Liver (tissue), 10 donors: ENCODE measurements at places on chromosomes 16 and 17.

DNA sequence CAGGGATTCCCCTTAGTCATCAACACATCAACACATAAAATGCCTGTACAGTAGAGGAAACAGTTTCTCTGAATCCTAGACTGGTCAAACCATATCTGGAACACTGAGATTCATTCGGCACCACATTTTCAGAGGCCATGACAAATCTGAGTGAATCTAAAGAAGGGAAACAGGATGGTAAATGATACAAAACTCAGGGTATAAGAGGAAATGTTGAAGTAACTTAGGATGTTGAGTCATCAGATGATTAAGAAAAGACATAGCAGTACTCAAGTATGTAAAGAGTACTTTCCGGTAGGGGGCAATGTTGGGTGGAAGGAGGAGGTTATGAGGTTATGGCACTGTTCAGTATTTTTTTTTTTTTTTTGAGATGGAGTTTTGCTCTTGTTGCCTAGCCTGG, 358.5 kb upstream of the PMFBP1 start:
- H3K4me3 ChIP-seq, result no peak overlapping the region
- H3K27ac ChIP-seq, result no peak overlapping the region
- no peak for DNase-seq
- no peaks in the 10 kb centered on the region for H3K36me3 ChIP-seq
- no peaks in the 10 kb centered on the region for H3K27me3 ChIP-seq

GRCh38 chr16:23301251-23302044, 654 bp upstream of the SCNN1B start:
- no peak overlapping the region for H3K27ac ChIP-seq
- H3K36me3 ChIP-seq, result no peaks in the 10 kb centered on the region
- no peak for DNase-seq
- no peak overlapping the region for H3K4me3 ChIP-seq
- H3K4me1 ChIP-seq, result no peaks in the 10 kb centered on the region

- H3K4me3 ChIP-seq, result no peak overlapping the region
- no peaks in the 10 kb centered on the region for H3K36me3 ChIP-seq
- H3K27me3 ChIP-seq, result peaks cover 4% of the 10 kb centered on the region
Measured at GRCh38 chr17:77654296-77654695, 304.2 kb upstream of the TNRC6C start.

DNA sequence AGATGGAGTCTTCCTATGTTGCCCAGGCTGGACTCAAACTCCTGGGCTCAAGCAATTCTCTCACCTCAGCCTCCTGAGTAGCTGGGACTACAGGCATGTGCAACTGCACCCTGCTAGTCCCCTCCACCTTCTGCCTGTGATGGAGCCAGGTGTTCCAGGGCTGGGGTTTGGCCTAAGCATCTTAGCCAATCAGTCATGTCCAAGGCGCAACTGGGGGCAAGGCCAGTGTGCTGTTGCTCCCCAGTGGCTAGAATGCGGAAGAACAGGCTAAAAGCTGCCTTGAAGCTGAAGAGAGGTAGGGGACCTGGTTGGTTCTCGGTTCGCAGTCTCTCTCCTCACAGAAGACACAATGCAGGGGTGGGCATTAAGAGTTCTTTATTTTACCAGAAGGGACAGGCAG, 18.6 kb downstream of the FLOT2 start:
- DNase-seq, result no peak
- no peaks in the 10 kb centered on the region for H3K4me1 ChIP-seq
- H3K27ac ChIP-seq, result no peak overlapping the region
- H3K36me3 ChIP-seq, result peaks cover 30% of the 10 kb centered on the region
- H3K27me3 ChIP-seq, result no peaks in the 10 kb centered on the region
- H3K4me3 ChIP-seq, result no peak overlapping the region

- no peak overlapping the region for H3K27ac ChIP-seq
- DNase-seq, result no peak
- H3K4me1 ChIP-seq, result no peaks in the 10 kb centered on the region
- no peaks in the 10 kb centered on the region for H3K27me3 ChIP-seq
- no peak overlapping the region for H3K4me3 ChIP-seq
- H3K36me3 ChIP-seq, result no peaks in the 10 kb centered on the region
Measured at GRCh38 chr17:33667052-33667509, 374.0 kb upstream of the ASIC2 start.

GRCh38 chr17:57484081-57484666, 227.9 kb downstream of the MSI2 start:
- H3K4me3 ChIP-seq, result no peak overlapping the region
- no peaks in the 10 kb centered on the region for H3K4me1 ChIP-seq
- no peaks in the 10 kb centered on the region for H3K36me3 ChIP-seq
- no peak for DNase-seq
- H3K27me3 ChIP-seq, result no peaks in the 10 kb centered on the region

GRCh38 chr17:74921026-74921681, 1.9 kb downstream of the USH1G start:
- H3K4me1 ChIP-seq, result peaks cover 8% of the 10 kb centered on the region
- H3K36me3 ChIP-seq, result no peaks in the 10 kb centered on the region
- H3K4me3 ChIP-seq, result no peak overlapping the region
- H3K27ac ChIP-seq, result no peak overlapping the region

DNA sequence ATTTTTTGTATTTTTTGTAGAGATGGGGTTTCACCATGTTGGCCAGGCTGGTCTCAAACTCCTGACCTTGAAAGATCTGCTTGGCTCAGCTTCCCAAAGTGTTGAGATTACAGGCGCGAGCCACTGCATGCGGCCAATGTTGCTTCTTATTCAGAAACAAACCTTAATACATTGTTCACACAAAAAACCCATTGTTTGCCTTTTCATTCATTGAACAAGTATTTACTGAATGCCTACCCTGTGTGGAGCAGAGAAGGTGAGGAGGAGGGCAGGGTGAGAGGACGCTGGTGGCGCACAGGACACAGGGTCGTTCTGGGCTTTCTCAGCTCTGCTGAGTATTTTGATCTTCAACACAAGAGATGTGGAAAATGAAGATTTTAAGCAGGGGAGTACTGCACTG, 8.0 kb upstream of the KRT23 start:
- no peak for DNase-seq
- no peaks in the 10 kb centered on the region for H3K36me3 ChIP-seq
- no peaks in the 10 kb centered on the region for H3K4me1 ChIP-seq
- H3K4me3 ChIP-seq, result no peak overlapping the region
- H3K27ac ChIP-seq, result no peak overlapping the region

DNA sequence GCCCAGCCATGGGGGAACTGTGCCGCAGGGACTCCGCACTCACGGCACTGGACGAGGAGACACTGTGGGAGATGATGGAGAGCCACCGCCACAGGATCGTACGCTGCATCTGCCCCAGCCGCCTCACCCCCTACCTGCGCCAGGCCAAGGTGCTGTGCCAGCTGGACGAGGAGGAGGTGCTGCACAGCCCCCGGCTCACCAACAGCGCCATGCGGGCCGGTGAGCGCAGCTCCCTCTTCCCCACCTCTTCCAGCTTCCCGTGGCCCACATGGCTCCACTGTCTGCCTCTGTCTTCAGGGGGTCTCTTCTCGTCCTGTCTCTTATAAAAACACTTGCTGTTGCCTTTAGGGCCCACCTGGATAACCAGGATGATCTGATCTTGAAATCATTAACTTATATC, 11.6 kb downstream of the CARD14 start:
- DNase-seq, result no peak
- no peak overlapping the region for H3K27ac ChIP-seq
- no peaks in the 10 kb centered on the region for H3K36me3 ChIP-seq
- no peaks in the 10 kb centered on the region for H3K4me1 ChIP-seq

DNA sequence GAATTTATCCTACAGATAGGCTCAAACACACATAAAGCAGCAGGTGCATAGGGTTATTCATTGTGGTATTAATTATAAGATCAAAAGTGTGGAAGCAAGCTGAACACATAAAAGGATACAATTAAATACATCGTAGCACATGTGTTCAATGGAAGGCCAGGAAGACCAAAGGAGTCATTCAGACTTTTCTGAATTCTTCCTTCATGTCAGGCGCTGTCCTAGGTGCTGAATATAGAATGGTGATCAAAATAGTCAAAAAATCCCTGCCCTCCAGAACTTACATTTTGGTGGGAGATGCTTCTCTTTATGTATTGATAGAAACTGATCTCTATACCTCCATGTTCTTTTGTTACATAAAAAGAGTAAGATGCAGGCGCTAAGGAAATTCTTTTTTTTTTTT, 439.0 kb upstream of the ASIC2 start:
- no peak overlapping the region for H3K27ac ChIP-seq
- H3K4me3 ChIP-seq, result no peak overlapping the region
- H3K4me1 ChIP-seq, result no peaks in the 10 kb centered on the region
- H3K27me3 ChIP-seq, result peaks cover 4% of the 10 kb centered on the region
- DNase-seq, result no peak

DNA sequence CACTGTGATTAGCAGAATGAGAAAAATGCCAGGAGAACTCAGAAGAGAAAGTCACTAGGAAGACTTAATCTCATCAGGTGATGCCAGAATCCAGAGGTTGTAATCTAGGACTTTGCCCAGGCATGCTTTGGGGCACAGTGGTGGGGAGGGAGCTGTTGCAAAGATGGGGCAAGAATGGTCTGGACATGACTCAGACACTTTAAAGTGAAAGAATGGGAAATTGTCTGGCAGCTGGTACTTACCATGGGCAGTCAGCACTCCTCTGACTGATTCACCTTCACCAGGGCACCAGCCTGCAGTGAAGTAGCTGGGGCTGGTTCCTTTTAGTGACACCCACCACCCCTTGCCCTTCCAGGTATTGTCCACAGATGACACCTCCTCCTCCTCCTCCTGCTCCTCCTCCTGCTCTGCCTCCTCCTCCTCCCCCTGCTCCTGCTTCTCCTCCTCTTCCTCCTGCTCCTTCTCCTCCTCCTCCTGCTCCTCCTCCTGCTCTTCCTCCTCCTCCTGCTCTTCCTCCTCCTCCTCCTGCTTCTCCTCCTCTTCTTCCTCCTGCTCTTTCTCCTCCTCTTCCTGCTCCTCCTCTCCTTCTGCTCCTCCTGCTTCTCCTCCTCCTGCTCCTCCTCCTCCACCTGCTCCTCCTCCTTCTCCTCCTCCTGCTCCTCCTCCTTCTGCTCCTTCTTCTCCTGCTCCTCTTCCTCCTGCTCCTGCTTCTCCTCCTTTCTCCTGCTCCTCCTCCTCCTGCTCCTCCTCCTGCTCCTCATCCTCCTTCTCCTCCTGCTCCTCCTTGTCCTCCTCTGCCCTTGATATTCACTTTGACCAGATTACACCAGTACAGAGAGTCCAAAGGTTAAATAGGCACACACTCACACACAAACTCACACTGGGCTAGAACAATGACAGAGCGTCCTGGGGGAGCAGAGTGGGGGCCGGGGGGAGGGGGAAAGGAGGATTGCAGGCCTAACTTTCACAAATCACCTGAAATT, at the start of gene CHD9NB:
Gene CHD9NB, minus strand, starts transcription at position 379 of the 983 bp plus-strand sequence. CDS start 8,739 bp downstream, outside the sequence.
- H3K36me3 ChIP-seq, result no peaks in the 10 kb centered on the region
- no peak for DNase-seq
- H3K4me1 ChIP-seq, result peaks cover 51% of the 10 kb centered on the region
- H3K4me3 ChIP-seq, result no peak within 1 kb of the TSS

DNA sequence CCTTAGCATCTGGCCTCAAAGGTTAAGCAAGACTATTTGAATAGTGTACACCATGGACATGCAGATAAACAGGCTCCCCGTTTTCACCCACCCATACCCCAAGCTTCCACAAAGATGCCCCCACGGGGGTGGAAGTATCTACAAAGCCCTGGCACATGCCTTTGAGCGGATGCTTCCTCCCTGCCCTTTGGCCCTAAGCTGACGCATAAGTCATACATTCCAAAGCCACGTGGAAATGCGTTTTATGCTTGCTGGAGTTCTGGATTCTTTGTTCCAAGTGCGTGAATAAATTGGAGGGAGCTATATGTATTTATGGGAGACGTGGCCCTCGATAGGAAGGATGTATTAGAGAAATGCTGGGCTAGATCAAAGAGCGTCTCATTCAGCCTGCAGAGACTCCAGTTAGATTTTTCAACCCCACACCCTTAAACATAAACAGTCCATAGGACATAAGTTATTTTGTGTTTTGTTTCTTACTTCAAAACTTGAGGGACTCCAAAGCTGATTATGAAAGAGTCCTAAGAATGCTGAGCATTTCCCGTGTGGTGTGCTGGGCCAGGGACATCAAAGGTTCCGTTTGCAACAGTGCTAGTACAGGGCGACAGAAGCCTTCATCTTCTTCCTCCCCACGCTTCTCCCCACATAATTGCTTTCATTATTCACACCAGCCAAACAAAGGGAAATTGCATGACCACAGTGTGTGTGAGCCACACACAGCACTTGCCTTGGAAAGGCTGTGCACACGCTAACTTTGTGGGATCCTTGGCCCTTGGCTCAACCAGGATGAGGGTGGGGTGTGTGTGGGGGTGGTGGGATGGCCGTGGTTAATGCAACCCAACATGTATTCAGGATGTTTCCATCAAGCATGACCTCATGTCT, 73.6 kb downstream of the WIPI1 start:
- no peaks in the 10 kb centered on the region for H3K27me3 ChIP-seq
- H3K4me3 ChIP-seq, result no peak overlapping the region
- H3K36me3 ChIP-seq, result no peaks in the 10 kb centered on the region
- H3K27ac ChIP-seq, result peak overlapping the region; percentile 61

GRCh38 chr16:69909760-69910159, 41.4 kb upstream of the CLEC18A start:
- no peaks in the 10 kb centered on the region for H3K4me1 ChIP-seq
- peaks cover 7% of the 10 kb centered on the region for H3K36me3 ChIP-seq
- H3K27ac ChIP-seq, result no peak overlapping the region
- no peak for DNase-seq
- H3K4me3 ChIP-seq, result no peak overlapping the region

DNA sequence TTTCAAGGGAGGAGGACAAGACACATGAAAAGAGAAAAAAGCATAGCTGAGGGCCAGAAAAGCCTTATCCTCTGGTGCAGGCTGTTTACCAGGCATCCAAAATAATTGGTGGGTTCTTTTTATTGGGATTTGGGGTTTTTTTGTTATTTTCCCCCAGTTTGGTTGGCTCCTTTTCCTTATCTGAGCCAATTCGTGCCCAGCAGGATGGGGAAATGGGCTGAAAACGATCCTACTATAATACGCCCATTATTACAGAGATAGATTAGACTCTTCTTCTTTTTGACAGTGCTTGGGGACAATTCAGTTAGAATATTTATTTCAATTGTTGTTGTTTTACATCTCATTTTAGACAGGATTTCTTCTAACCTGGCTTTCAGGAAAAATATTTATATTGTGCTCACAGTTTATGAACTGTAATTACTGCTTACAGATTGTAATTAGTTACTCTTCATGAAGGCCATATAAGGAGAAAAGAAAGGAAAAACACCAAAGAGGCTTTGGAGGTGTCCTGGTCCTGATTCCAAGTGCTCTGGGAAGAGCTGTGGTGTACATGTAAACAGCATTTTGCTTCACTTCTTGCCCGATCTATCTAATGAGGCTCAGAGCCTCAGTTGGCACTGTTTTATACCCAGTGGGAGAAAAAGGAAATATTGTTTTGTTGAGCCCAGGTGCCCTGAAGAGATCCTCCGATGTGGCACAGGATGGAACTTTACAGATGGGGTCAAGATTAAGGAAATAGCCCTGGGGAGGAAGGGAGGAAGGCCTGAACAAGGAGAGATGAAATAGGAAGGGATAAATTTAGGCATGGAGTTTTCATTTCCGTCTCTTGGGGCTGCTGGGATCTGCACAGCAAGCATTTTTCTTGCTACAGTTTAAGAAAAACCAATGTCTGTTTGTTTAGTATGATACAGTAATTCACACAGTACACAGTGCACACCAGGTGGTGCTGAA, 611 bp upstream of the ANKRD40 start:
- H3K36me3 ChIP-seq, result no peaks in the 10 kb centered on the region
- peaks cover 11% of the 10 kb centered on the region for H3K4me1 ChIP-seq
- DNase-seq, result no peak
- peak overlapping the region; percentile 52 for H3K4me3 ChIP-seq
- H3K27ac ChIP-seq, result peak overlapping the region; percentile 99
